Mesothelial cell of epicardium (in vitro differentiated cells): ENCODE measurements at places on chromosomes 3 and 15.

- peak overlapping the region; percentile 82 for H3K27ac ChIP-seq
- H3K36me3 ChIP-seq = peaks cover 2% of the 10 kb centered on the region
- no peak overlapping the region for H3K4me3 ChIP-seq
Observed at GRCh38 chr3:15647611-15648167, 46.1 kb downstream of the BTD start.

DNA sequence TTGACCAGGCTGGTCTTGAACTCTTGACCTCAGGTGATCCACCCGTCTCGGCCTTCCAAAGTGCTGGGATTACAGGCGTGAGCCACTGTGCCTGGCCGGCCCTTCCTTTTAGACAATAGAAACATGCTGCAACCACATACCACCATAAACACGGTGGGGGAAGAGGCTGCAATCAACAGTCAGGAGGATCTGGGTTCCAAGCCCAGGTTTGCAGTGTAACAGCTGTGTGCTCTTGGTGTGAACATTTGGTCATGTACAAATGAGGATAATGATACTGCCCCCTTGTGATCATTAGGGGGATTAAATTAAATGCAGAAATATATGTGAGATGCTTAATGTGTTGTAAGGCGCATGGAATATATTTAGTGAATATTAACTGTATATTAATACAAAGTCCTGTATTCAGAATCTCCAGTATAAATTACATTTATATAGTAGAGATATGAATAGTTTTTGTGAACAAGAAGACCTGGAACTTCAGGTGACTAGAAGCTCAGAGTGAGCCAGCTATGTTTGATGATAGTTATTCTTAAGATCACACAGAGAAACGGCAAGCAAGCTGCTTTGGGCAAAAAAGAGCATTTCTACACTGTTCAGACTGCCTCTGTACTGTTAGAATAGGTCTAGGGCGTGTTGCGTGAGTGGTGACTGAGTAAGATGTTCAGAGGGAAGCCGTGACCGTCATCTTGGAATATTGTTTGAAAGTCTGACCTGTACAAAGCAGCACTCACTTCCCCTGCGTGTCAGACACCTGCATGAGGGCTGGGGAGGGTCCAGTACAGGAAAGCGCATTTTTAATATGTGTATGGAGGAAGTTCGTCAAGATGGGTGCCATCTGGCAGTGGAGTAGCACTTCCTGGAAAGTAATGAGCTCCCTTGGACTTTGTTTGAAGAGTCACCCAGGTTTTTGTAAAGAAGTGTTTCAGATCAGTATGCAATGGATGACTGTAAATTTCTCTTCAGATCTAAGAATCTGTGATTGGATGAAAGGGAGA is 125.8 kb downstream of the PGPEP1L start:
- no peak for DNase-seq
- peaks cover 14% of the 10 kb centered on the region for H3K4me1 ChIP-seq
- no peaks in the 10 kb centered on the region for H3K36me3 ChIP-seq
- H3K4me3 ChIP-seq = no peak overlapping the region
- H3K27ac ChIP-seq = no peak overlapping the region

GRCh38 chr3:43503067-43503728 is 118.6 kb downstream of the ANO10 start:
- H3K36me3 ChIP-seq = no peaks in the 10 kb centered on the region
- H3K4me3 ChIP-seq = no peak overlapping the region
- no peak for DNase-seq
- no peaks in the 10 kb centered on the region for H3K27me3 ChIP-seq
- H3K27ac ChIP-seq = no peak overlapping the region

DNA sequence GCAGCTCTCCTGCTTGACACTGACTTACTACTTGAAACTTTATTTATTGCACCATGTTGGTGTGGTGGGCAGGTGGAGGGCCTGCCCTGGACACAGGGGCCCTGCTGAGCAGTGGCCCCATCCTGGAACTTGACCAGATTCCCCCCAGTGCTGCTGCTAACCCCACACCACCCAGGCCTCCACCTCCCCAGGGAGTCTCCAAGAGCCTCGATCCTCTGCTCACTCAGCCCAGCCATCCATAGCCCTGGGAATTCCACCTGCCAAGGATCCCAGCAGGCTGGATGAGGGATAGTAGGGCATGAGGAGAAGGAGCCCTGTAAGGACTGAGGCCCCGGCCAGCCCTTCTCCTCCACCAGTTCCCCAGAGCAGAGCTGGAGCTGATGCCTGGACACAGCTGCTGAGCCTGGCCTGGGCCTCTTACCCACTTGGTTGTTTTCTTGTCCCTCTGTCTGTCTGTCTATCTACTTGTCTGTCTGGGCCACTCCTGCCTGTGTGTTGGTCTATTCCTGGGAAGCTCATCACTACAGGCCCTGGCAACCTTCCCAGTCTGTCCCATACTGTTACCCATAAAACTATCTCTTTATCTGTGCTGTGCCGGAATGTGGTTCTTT is 2.8 kb downstream of the CHAC1 start:
- H3K4me3 ChIP-seq = peak overlapping the region; percentile 16
- no peak for DNase-seq
- H3K36me3 ChIP-seq = peaks cover 2% of the 10 kb centered on the region
- peaks cover 14% of the 10 kb centered on the region for H3K27me3 ChIP-seq
- H3K4me1 ChIP-seq = peaks cover 15% of the 10 kb centered on the region

- H3K27me3 ChIP-seq = no peaks in the 10 kb centered on the region
- H3K4me1 ChIP-seq = no peaks in the 10 kb centered on the region
- H3K27ac ChIP-seq = no peak overlapping the region
- DNase-seq = no peak
- H3K4me3 ChIP-seq = no peak overlapping the region
Observed at GRCh38 chr3:171110715-171111114, 84.2 kb upstream of the SLC2A2 start.

- no peaks in the 10 kb centered on the region for H3K36me3 ChIP-seq
- no peaks in the 10 kb centered on the region for H3K27me3 ChIP-seq
- no peak overlapping the region for H3K4me3 ChIP-seq
- peaks cover 3% of the 10 kb centered on the region for H3K4me1 ChIP-seq
Observed at GRCh38 chr15:58566029-58566428, 134.2 kb downstream of the LIPC start.

DNA sequence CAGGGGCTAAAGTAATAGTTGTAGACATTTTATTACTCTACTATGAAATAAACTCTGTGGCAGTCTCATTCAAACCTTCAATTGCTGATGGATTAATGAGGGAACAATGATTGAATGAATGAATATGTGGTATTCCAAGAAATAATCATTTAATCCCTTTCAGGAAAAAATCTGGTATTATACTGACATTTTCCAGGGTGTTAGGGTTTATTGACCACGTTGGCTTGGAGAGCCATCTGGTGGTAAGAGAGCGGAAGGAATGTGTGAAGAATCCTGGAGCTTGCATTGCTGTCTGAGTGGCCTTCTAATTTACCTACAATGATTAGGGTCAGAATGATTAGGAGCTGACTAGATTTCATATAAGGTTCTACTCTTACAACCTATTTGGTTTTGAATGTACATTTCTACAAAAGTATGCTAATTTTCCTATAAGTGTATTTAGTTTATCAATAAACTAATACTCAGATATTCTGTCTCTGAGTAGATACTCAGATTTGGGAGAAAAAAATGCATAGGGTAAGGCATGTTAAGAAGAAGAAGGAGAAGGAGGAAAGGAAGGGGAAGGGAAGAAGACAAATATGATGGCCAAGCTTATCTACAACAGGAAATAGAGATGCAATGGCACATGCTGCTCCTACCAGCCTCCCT is 249.9 kb downstream of the ROBO1 start:
- peaks cover 25% of the 10 kb centered on the region for H3K4me1 ChIP-seq
- no peaks in the 10 kb centered on the region for H3K36me3 ChIP-seq
- no peak overlapping the region for H3K4me3 ChIP-seq
- H3K27me3 ChIP-seq = peaks cover 2% of the 10 kb centered on the region
- no peak for DNase-seq

- H3K27ac ChIP-seq = no peak overlapping the region
- H3K4me3 ChIP-seq = no peak overlapping the region
- no peak for DNase-seq
- H3K27me3 ChIP-seq = no peaks in the 10 kb centered on the region
- H3K36me3 ChIP-seq = no peaks in the 10 kb centered on the region
Observed at GRCh38 chr3:24687671-24688070, 193.0 kb upstream of the THRB start.

DNA sequence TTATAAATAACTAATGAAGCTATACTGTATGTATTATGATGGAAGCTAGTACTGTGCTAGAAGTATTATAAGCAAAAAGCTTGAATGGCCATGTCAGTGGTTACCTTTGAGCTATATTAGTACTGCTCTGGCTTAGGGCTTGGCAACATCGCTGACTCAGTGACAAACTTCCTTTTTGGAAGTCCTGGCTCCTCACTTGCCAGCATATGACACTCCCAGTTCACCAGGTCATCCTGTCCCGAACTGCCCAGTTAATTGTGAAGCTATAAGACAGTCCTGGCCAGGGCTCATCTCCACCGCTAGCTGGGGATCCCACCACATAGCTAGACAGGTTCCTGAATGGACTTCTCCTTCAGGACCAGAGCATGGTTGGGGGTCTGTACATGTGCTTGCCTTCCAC is 31.9 kb downstream of the RAB8B start:
- H3K36me3 ChIP-seq = no peaks in the 10 kb centered on the region
- H3K4me3 ChIP-seq = no peak overlapping the region
- peaks cover 25% of the 10 kb centered on the region for H3K4me1 ChIP-seq
- no peak for DNase-seq

GRCh38 chr15:75720787-75721479 is 8.3 kb upstream of the CSPG4 start:
- no peak for DNase-seq
- peaks cover 11% of the 10 kb centered on the region for H3K4me1 ChIP-seq
- H3K27me3 ChIP-seq = no peaks in the 10 kb centered on the region
- no peaks in the 10 kb centered on the region for H3K36me3 ChIP-seq

GRCh38 chr3:197337656-197338055 is 39.2 kb upstream of the DLG1 start:
- H3K4me1 ChIP-seq = peaks cover 44% of the 10 kb centered on the region
- no peak overlapping the region for H3K27ac ChIP-seq

- no peak overlapping the region for H3K27ac ChIP-seq
- H3K27me3 ChIP-seq = no peaks in the 10 kb centered on the region
- no peak for DNase-seq
- H3K4me1 ChIP-seq = no peaks in the 10 kb centered on the region
- no peak overlapping the region for H3K4me3 ChIP-seq
- H3K36me3 ChIP-seq = peaks cover 31% of the 10 kb centered on the region
Observed at GRCh38 chr3:194446754-194447153, 40.0 kb downstream of the ATP13A3 start.

GRCh38 chr3:168545591-168545990 is 449.9 kb upstream of the GOLIM4 start:
- peaks cover 61% of the 10 kb centered on the region for H3K4me1 ChIP-seq
- no peak for DNase-seq
- H3K27ac ChIP-seq = peak overlapping the region; percentile 72
- no peaks in the 10 kb centered on the region for H3K27me3 ChIP-seq
- peaks cover 14% of the 10 kb centered on the region for H3K36me3 ChIP-seq

- H3K4me1 ChIP-seq = peaks cover 6% of the 10 kb centered on the region
- no peak for DNase-seq
- H3K36me3 ChIP-seq = no peaks in the 10 kb centered on the region
- H3K27ac ChIP-seq = no peak overlapping the region
- H3K27me3 ChIP-seq = peaks cover 1% of the 10 kb centered on the region
Observed at GRCh38 chr3:156233876-156234275, 113.5 kb downstream of the KCNAB1 start.

DNA sequence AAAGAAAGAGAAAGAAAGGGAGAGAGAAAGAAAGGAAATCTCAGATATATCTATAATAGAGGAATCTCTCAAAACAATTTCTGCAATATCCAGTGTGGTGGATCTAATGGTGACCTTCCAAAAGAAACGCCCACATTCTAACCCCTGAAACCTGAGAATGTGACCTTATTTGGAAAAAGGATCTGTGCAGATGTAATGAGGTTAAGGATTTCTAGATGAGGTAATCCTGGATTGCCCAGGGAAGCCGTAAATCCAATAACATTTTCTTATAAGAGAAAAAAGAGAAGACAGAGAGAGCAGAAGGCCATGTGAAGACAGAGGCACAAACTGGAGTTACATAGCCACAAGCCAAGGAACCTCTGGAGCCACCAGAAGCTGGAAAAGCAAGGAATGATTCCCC is 307.6 kb downstream of the ZBTB20 start:
- no peak overlapping the region for H3K27ac ChIP-seq
- H3K4me1 ChIP-seq = peaks cover 1% of the 10 kb centered on the region
- no peaks in the 10 kb centered on the region for H3K27me3 ChIP-seq
- no peak overlapping the region for H3K4me3 ChIP-seq

- no peak overlapping the region for H3K4me3 ChIP-seq
- H3K27me3 ChIP-seq = no peaks in the 10 kb centered on the region
- H3K36me3 ChIP-seq = no peaks in the 10 kb centered on the region
Observed at GRCh38 chr3:87006844-87007439, 16.0 kb upstream of the VGLL3 start.

GRCh38 chr3:124800076-124800475 is 69.8 kb downstream of the UMPS start:
- peaks cover 5% of the 10 kb centered on the region for H3K36me3 ChIP-seq
- H3K4me3 ChIP-seq = no peak overlapping the region
- DNase-seq = no peak
- H3K4me1 ChIP-seq = peaks cover 25% of the 10 kb centered on the region

- no peak overlapping the region for H3K4me3 ChIP-seq
- peaks cover 2% of the 10 kb centered on the region for H3K4me1 ChIP-seq
- H3K27me3 ChIP-seq = peaks cover 5% of the 10 kb centered on the region
- DNase-seq = no peak
- no peaks in the 10 kb centered on the region for H3K36me3 ChIP-seq
- H3K27ac ChIP-seq = no peak overlapping the region
Observed at GRCh38 chr3:100798012-100798411, 88.7 kb downstream of the TFG start.

DNA sequence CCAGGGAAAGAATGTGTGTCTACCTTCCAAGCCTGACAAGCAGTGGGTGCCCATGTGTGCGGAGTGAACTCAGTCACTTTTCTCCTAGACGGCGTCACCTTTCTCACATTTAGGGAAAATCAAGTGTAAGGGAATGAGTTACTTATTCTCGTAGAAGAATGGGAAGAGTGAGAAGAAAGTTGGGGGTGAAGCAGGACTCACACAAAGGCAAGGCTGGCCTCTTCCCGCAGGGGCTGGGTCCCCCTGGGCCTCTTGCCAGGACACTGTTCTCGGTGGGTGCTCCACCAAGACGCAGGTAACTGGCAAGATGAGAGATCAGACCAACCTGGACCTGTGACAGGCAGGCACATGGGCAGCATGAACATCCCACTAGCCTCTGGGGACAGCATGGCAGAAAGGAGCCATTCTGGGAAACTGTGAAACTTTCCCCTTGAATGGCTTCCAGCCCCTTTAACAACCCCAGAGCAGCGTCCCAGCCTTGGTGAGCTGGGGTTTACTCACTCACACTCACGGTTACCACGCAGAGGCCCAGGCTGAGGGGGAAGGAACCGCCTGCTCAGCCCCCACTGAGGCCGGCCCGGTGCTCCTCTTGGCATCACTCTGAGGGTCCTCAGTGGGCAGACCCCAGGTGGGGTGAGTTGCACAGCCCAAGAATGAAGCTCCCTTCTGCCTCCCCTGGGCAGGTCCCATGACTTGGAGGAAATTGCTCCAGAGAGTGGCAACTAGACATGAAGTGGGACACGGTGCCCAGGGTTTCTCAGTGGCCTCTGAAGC is 15.0 kb upstream of the SRP14 start:
- H3K27me3 ChIP-seq = no peaks in the 10 kb centered on the region
- no peak overlapping the region for H3K4me3 ChIP-seq

- no peak for DNase-seq
- peaks cover 15% of the 10 kb centered on the region for H3K4me1 ChIP-seq
- no peaks in the 10 kb centered on the region for H3K27me3 ChIP-seq
- no peak overlapping the region for H3K4me3 ChIP-seq
Observed at GRCh38 chr3:197266331-197266730, 32.1 kb downstream of the DLG1 start.
